ENCODE measurements at places on chromosomes 4 and X.

DNA sequence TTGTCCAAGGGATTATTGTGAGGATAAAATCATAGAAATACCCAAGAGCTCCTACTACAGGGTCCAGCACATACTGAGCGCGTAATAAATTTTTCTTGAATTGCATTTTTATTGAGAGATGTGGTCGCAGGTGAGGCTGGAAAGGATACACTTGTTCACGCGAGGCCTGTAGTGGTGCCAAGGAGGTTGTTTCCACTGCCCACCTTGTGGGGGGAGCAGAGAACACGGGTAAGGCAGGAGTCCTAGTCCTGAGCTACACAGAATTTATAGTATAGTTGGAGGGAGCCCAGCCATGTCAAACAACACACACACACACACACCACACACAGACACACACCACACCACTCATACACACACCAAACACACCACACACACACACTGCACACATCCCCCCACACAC lies 31.8 kb upstream of the CYP4V2 start:
- no peak for DNase-seq

- DNase-seq, result no peak
These were observed 4.2 kb upstream of the JCHAIN start for GRCh38 chr4:70670332-70671014.

- DNase-seq, result no peak
These were observed 23.8 kb upstream of the TADA2B start for GRCh38 chr4:7019367-7019766.

DNA sequence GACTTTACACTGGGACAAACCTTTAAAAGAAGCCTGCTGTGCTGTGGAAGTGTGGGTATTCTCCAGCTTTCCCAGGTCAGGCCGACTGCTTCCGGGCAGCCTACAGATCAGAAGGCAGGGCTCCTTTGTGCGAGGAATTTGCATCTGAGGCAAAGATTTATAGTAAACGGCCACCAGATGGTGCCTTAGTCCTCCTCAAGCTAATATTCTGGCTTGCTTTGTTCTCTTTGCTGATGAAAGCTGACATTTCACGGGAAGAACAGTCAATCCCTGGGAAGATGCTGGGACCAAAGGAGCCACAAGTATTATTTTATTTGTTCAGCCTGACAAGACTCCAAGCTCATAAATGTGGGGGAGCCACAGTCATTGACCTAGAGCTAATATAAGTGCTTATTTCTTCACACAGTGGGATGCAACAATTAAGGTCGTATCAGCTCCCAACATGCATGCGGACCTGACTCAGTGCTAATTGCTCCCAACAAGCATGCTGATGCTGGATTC lies 120.7 kb upstream of the TRIM2 start:
- DNase-seq, result peak; percentile 30

- no peak for DNase-seq
These were observed 4.2 kb downstream of the CENPVL3 start for GRCh38 chrX:51614353-51615012.

GRCh38 chr4:166421556-166422156 lies 548.6 kb downstream of the TLL1 start:
- no peak for DNase-seq

GRCh38 chr4:112908511-112908910 lies 140.9 kb upstream of the ANK2 start:
- DNase-seq, result no peak

DNA sequence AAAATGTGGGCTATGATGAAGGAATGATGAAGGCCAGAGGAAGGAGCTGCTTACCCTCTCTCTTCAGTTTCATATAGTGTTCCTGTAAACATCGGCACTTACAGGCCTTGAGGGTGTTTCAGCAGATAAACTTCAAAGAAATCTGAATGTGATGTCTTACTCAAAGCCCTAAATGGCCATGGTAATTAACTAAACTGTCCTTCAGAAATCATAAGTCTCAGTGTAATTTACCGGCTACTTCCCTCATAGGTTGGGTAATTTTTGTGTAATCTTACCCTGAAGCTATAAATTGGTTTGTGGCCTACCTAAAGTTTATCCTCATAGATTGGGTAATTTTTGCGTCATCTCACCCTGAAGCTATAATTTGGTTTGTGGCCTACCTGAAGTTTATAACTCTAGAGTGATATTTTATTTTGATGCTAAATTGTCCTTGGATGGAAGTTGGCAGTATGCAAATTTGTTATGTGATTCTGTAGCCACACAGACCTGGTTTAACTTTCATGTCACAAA lies 2700.3 kb downstream of the ARAP2 start:
- DNase-seq, result no peak

GRCh38 chrX:133783274-133783673 lies 202.1 kb downstream of the GPC3 start:
- DNase-seq, result no peak

DNA sequence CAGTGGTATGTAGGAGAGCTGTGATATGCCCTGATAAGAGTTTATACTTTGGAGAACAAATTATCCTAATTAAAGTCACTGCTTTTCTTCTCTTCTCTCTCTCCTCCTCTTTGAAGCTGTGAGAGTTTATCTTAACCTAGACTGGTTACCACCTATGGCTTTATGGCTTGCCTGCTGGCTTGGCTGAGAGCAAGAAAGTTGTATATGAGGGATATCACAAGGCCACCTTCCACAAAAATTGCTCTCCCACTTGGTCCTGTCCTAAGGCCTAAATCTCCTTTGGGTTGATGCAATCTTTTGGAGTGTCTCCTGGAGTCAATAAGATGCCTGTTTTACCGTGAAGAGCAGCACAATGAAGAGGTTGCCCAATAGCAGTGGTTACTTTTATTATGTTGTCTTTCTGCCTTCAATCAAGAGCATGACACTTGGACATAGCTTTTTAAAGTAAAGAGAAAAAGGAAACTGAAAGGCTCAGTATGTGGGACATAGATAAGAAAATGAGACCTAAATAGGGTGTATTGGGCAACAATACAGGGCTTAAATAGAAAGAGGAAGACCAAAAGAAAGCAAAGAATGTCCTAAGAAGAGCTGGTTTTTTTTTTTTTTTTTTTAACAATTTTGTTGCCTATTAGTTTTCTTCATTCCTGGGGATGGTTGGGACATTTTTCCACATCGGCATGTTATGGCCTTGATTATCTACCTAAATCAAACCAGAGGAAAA lies 9.2 kb downstream of the GUCY1A1 start:
- no peak for DNase-seq

DNA sequence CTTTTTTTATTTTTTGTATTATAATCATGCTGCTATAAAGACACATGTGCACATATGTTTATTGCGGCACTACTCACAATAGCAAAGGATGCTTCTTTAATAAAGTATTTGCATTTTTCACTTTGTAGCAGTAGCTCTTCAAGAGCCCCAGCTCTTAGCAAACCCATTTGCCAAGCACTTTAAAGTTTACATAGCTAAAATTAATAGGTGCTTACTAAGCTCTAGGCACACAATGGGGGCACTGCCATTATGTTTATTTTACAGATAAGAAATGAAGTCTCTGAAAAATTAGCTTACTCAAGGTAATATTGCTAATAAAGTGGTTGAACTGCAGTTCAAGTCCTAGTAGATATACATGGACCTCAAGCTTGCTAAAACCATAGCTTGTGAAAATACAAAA lies 230.3 kb upstream of the ARHGAP24 start:
- no peak for DNase-seq

DNA sequence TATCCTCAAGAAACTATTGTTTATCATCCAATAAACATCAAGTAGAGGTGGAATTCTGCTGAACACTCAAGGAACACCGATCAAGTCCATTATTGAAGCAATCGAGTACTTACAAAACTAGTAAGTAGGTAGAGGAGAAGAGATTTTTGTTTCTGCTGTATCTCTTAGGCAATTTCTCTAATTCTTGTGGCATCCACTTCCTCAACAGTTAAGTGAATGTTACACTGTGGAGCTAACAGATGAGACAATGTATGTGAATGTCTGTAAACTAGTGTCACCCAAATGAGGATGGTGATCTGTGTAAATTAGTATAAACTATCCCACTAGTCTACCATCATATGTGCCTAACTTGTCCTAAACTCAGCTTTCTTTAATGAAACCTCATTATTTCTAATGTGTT lies 261.6 kb downstream of the ARHGAP24 start:
- no peak for DNase-seq

- no peak for DNase-seq
These were observed 9.6 kb upstream of the PPP3CA start for GRCh38 chr4:101356928-101357327.

GRCh38 chr4:73952352-73952751 lies 29.5 kb downstream of the PF4 start:
- no peak for DNase-seq

GRCh38 chr4:7678318-7678852 lies 243.7 kb upstream of the PSAPL1 start:
- no peak for DNase-seq

DNA sequence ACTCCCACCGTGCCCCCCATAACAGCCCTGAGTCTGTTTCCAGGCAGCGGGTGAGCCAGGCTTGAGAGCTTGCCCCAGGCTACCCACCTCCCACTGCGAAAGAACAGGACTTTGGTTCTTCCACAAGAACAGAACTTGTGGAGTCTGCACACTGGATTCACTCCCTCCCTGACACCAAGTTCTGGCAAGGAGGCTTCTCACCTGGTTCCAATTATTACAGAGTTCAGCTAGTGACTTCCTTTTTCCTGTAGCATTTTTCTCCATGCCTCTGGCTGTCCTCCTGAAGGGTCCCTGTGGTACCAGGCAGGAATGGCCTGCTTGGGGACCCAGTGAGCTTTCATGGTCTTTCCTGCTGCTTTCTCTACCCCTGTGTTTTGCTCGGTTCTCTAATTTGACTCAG lies 208.6 kb upstream of the SFRP2 start:
- DNase-seq, result no peak

DNA sequence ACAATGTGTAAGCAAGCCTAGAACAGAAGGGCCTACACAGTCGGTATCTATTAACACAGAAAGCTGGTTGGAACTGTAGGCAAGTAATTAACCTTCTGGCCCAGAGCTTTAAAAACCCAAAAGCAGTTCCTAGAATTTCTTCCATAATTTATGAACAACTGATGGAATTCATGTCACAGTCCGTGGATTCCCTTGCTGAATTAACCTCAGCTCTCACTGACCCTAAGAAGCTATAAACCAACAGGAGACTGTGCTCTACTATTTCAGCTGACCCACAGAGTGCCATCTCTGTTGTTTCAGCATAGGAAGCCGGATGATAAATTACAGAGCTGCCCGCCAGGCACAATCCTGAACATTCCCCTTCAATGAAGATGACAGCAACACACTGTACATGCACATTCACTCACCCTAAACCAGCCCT lies 157.3 kb downstream of the PRDM5 start:
- no peak for DNase-seq

- no peak for DNase-seq
These were observed 32.4 kb upstream of the MGST2 start for GRCh38 chr4:139633195-139633594.

- no peak for DNase-seq
These were observed 270.7 kb downstream of the FBXW7 start for GRCh38 chr4:152265149-152265621.

- DNase-seq, result no peak
These were observed 62.7 kb downstream of the MAML3 start for GRCh38 chr4:140091305-140091704.

DNA sequence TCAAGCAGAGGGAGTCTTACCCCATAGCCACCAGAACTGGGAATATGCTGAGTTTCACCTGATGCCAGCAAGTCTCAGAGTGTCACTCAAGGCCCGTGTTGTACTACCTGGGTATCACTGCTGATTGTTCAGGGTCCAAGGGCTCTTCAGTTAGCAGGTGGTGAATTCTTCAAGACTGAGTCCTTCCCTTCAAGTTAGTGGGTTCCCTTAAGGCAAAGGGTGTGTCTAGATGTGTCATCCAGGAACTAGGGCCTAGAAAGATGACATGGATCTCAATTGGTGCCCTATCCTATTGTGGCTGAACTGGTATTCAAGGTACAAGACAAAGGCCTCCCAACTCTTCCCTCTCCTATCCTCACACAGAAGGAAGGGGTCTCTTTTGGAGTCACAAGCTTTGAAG lies 159.9 kb upstream of the DIPK2B start:
- no peak for DNase-seq

GRCh38 chrX:155231163-155231562 lies 14.9 kb downstream of the VBP1 start:
- no peak for DNase-seq

GRCh38 chr4:67522851-67523671 lies 22.2 kb downstream of the CENPC start:
- no peak for DNase-seq

- DNase-seq, result no peak
These were observed 152.1 kb downstream of the SLC39A8 start for GRCh38 chr4:102193145-102193544.

DNA sequence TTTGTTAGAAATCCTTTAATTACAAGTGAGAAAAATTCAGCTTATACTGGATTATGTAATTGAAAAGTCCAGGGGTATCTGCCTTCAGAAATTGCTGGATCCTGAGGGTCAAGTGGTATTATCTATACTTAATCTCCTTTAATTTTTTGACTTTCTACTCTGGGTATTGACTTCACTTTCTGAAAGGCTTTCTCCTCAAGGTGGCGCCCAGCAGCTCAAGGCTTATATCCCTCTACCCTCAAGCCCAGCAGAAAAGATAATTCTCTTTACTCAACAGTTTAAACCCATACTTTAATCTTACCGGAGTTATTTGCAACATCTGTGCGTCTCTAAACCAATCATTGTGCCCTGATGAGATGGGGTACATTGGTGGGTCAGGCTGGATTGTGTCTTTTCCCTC lies 129.5 kb downstream of the LARP7 start:
- no peak for DNase-seq

- no peak for DNase-seq
These were observed 13.4 kb upstream of the ETDC start for GRCh38 chrX:135295944-135296305.

DNA sequence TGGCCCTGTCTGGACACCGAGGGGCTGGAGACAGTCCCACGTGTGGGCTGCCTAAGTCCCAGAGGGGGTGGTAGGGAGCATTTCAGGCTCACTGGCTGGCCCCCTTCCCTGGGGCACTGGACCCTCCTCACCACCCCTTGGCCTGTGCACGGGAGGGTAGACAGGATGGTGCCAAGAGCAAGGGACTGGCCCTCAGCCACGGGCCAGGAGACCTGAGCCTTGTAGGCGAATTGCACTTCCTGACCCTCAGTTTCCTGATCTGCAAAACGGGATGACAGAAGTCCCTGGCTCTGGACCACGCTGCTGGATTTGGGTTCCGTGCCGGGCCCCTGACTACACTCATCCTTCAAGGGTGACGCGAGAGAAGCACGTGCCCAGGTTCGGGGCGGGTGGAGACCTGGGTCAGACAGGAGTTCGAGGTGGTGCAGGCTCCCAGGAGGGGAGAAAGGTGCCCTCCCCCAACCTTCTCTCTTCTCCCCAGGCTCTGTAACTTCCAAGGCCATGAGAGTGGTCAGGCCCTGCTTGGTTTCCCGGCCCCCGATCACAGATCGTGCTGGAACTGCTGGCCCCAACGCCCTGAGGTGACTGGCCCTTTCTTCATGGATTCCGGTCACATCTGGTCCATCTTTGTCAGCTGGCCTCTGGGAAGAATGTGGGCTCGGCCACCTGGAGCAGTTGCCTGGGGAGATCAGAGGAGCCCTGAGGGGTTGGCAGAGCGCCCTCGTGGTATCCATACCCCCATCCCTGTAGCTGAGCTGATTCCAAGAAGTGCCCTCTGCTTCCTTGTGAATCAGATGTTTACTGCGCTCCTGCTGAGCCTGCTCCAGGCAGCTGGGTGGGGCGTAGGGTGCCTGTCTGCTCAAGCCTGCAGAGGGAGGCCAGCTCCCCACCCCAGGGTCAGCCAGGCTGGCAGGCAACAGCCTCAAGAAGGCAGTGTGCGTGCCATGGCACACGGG lies 3.3 kb downstream of the SH3BP2 start:
- DNase-seq, result no peak

GRCh38 chr4:158630893-158631292 lies 40.8 kb downstream of the C4orf46 start:
- no peak for DNase-seq
